Cortex of kidney (tissue), 1 donor: ENCODE measurements at places on chromosomes 3 and 15.

DNA sequence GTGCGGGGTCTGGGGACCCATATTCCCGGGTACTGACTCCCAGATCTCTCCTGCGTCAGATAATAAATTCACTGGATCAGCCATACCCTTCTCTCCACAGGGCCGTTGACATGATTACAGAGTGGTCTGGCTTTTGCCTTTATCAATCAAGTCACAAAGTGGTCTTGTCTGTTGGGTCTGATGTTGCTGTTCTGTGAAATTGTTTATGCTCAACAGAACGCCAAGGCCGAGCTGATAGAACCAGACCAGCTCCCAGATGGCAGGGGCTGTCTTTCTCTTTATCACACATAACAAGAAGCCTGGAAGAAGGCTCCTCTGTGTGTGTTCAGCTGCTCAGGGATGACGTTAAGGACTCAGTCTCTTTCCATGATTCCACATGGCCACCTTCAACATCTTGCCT is 751 bp upstream of the DCLK3 start:
- no peak for DNase-seq

GRCh38 chr3:12178091-12178820 is 19.5 kb upstream of the TIMP4 start:
- DNase-seq, result no peak

GRCh38 chr15:34336991-34337556 is 507 bp downstream of the SLC12A6 start:
- no peak for DNase-seq

DNA sequence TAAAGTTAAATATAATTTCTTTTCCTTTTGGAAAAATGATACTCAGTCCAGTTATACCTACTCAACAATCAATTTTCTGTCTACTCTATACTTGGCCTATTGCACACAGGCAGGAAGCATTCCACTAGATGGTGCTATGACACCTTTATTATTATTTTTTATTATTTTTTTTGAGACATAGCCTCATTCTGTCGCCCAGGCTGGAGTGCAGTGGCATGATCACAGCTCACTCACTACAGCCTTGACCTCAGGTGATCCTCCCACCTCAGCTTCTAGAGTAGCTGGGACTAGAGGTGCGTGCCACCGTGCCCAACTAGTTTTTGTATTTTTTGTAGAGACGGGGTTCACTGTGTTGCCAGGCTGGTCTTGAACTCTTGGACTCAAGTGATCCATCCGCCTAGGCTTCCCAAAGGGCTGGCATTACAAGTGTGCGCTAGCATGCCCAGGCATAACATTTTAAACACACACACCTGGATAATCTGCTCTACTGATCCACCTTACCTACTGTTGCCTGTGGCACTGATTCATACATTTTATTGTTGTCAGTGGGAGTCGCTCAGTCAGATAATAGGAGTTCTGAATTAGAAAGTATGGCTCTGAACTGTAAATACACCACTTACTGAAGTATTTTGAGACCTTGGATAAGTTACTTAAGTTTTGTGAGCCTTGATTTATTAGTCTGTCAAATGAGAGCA is 56.2 kb downstream of the EIF3J start:
- DNase-seq, result no peak

- no peak for DNase-seq
Observed at GRCh38 chr3:14253022-14253706, 74.5 kb downstream of the LSM3 start.

DNA sequence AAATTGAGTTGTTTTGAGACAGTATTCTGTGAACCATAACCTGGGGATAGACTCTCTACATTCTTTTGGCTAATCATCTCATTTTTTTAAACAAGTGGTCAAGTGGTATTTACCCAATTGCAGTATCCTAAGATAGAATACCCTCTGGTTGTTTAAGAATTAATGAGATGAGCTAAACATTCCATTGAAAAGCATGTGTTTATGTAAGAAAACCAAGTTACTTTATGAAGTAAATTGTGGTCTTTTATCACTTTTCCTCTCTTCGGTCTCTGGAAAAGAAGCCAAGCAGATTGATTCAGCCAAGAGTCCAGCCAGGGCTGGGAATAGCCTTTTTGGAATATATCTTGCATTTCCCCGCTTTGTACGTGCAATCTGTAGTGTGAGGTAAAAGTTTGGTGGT is 185.7 kb upstream of the TOPAZ1 start:
- DNase-seq, result no peak

DNA sequence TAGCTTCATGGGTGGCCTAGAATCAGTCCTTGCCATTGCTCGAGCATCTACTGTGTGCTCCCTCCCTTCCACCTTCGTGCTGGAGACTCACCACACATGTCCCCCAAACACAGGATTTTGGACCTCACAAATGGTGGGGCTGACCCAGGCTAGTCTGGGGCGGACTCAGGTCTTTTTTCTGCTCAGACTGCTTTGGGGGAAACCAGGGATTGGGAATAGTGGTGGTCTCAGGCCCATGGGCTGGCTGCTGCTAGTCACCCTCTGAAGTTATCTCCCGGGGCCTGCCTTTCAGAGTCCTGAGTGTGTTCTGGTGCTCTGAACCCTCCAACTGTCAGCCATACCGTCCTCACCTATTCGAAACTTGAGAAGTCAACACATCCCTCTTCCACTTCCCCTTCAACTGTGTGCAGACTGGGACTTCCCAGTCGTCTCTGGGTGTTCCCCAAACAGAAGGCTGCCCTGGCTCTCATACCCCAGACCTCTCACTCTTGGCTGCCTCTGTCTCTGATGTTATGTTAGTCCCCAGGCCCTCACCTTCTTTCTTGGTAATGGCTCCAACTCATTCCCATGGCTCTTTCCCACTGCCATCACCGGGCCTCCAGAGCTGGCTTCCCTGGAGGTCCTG is 46.0 kb downstream of the PPCDC start:
- DNase-seq, result no peak

DNA sequence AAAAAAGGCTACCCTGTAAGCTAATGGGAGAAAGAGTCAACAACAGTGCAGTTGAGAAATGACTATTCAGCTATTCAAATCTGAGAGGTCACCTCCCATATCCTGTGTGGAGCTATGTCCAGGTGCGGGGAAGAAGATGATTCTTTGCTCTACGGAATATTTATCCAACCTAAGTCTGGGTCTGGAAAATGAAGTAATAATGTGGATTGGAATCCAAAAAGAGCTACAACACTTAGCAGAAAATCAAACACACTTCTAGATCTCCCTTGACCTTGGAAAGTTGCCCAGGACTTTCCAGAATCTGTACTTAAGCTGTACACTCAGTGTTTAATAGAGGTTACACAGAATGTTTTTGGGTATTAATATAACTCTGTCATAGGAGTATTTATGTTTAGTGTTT is 251.9 kb downstream of the NAALADL2 start:
- no peak for DNase-seq

GRCh38 chr3:190012314-190012782 is 108.3 kb downstream of the P3H2 start:
- DNase-seq, result no peak

DNA sequence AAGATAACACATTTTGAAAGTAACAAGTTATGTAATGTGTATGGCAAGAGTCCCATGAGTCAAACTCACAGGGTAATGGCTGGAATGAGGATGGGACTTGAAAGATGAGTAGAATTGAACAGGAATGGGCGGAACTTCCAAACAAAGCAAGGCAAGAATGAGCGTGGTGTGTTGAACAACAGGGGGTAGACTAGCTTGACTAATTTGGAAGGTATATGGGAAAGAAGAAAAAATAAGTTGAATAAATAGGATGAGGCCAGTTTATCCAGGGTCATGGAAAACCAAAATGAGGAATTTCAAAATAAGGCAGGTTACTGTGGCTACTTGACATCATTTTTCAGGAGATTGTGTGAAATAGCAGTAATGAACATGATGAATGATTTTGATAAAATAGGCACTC is 2.5 kb upstream of the DPH6 start:
- no peak for DNase-seq

- no peak for DNase-seq
Observed at GRCh38 chr3:104873331-104873730, 493.4 kb upstream of the ALCAM start.

DNA sequence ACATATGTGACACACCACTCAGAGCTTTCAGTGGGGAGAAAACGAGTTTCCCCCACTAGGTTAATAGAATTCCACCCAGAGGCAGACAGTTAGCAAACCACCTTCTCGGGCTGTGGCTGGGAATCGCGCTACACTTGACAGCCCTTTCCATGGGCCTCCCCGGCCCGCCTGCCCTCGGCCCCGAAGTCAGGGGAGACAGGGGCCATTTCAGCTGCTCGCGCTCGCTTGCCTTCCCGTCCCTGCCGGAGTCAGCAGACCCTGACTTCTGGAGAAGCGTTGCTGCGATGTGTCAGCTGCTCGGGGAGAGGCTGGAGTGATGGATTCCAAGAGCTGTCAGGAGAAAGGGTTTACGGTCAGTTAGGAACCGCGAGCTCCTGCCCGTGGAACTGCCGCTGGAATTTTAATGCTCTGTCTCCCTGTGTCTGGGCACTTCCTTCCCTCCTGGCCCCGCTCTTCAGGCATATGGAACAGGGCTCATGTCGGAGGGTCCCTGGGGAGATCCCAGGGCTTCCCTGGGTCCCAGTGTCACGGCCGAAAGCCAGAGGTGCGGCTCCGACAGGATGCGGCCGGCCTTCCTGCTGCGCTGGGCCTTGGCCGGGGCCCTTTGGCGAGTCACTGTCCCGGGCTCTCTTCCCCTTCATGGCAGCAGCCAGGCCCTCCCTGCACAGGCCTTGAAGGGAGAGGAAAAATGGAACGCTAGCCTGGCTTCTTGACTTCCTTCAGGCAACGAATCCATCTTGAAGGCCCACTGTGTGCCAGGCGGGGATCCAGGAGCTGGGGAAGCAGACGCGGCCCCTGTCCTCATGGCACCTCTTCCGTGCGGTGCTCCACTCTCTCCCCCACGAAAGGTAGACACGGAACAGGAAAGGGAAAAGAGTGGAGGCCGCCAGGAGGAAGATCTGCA is 38.4 kb upstream of the VPS8 start:
- DNase-seq, result peak; percentile 9

GRCh38 chr15:58529041-58529440 is 97.2 kb downstream of the LIPC start:
- DNase-seq, result no peak
